ENCODE measurements at places on chromosomes 7 and 10.

GRCh38 chr10:106396192-106396591, 768.3 kb downstream of the SORCS1 start:
- DNase-seq = no peak

DNA sequence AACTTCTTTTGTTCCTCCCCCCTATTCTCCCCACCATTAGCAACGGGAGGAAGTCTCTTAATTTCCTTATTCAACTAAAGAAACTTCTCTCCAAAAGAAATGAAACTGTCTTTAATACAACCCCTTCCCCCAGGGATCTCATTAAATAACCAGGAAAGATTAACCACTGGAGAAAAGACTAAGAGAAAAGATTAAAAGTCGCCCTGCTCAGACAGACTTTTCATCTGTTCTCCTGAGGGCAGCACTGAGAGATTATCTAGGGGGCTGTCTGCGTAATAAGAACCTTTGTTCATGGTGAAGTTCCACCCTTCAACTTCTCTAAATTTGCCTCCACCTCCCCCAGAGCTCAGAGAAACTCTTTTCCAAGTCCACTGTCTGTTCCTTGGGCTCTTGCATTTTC, 105.5 kb downstream of the HGF start:
- no peak for DNase-seq

- DNase-seq = no peak
Measured at GRCh38 chr7:48113275-48113674, 24.2 kb downstream of the UPP1 start.

GRCh38 chr7:66640802-66641525, 12.3 kb downstream of the KCTD7 start:
- no peak for DNase-seq

DNA sequence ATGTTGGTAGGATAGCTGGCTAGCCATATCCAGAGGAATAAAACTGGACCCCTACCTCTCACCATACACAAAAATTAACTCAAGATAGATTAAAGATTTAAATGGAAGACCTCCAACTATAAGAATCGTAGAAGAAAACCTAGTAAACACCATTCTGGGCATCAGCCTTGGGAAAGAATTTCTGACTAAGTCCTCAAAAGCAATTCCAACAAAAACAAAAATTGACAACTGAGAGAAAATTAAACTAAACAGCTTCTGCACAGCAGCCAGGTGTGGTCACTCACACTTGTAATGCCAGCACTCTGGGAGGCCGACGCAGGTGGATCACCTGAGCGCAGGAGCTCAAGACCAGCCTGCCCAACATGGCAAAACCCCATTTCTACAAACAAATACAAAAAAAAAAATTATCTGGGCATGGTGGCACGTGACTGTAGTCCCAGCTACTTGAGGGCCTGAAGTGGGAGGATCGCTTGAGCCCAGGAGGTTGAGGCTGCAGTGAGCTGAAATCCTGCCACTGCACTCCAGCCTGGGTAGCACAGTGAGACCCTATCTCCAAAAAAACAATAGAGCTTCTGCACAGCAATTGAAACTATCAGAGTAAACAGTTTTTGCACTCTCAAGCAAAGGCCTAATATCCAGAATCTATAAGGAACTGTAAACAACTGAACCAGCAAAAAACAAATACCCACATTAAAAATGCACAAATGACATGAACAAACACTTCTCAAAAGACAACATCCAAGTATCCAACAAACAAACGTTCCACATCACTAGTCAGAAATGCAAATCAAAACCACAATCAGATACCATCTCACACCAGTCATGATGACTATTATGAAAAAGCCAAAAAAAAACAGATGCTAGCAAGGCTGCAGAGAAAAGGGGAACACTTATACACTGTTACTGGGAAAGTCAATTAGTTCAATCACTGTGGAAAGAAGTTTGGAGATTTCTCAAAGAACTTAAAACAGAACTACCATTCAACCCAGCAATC, 4.8 kb downstream of the CRPPA start:
- DNase-seq = no peak

- no peak for DNase-seq
Measured at GRCh38 chr7:26293569-26294308, 2.1 kb downstream of the SNX10 start.

GRCh38 chr7:143494622-143495021, 16.9 kb downstream of the TAS2R41 start:
- DNase-seq = no peak

- DNase-seq = no peak
Measured at GRCh38 chr7:15554081-15554480, 7.7 kb downstream of the AGMO start.

DNA sequence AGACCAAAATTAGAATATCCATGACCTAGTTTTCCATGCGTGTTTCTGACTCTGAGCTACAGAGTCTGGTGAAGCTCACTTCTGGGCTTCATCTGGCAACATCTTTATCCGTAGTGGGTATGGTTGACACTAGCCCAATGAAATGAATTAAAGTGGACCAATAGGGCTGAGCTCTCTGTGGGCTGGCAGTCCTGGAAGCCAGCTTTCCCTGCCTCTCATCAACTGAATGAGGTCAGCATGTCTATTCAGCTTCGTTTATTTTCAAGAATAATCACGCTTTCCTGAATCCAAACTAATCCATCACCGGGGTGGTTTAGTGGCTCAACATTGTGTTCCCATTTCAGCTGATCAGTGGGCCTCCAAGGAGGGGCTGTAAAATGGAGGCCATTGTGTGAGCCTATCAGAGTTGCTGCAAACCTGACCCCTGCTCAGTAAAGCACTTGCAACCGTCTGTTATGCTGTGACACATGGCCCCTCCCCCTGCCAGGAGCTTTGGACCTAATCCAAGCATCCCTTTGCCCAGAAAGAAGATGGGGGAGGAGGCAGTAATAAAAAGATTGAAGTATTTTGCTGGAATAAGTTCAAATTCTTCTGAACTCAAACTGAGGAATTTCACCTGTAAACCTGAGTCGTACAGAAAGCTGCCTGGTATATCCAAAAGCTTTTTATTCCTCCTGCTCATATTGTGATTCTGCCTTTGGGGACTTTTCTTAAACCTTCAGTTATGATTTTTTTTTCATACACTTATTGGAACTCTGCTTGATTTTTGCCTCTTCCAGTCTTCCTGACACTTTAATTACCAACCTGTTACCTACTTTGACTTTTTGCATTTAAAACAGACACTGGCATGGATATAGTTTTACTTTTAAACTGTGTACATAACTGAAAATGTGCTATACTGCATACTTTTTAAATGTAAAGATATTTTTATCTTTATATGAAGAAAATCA, 35.5 kb downstream of the CAV1 start:
- DNase-seq = no peak

GRCh38 chr10:62306663-62307062, 38.0 kb upstream of the RTKN2 start:
- DNase-seq = no peak

DNA sequence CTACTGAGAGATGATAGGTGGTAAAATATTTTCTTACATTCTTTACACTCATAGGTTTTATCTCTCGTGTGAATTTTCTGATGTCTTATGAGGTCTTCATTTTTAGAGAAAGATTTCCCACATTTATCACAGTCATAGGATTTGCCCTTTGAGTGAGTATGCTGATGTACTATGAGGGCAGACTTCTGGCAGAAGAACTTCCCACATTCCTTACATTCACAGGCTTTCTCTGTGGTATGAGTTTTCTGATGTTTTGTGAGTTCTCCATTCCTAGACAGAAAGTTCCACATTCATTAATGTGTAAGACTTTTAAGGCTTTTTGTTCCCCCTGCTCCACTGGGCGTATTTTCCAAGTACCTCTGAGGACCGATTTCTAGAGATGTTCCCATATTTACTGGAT, 23.5 kb downstream of the ZNF25 start:
- DNase-seq = no peak

- DNase-seq = no peak
Measured at GRCh38 chr10:49011756-49012155, 72.1 kb upstream of the LRRC18 start.

DNA sequence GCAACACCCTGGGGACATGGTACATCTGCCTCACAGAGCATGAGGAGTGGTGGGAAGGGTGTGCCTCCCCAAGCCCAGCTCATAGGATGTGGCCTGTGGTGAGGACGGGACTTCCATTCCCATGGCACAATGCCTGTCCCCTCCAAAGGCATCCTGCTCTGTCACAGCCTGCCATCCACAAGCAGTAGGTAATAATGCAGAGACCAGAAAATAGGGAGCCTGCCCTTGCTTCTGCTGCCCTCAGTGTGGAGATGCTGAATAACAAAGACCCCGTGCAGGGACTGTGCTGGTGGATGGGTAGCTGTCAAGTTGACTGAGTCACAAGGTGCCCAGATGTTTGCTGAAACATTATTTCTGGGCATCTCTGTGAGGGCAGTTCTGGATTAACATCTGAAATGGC, 199.9 kb upstream of the GRB10 start:
- no peak for DNase-seq
